ENCODE measurements at places on chromosomes 4 and X. TPM values are rescaled to one million over a fixed set of nuclear protein-coding genes. Genes with fewer than 3 reads are reported as not detected.

The SULT1E1 gene
- not detected for total RNA-seq

The SOX3 gene
- not detected for total RNA-seq

The NAP1L2 gene
- 1.9 TPM for total RNA-seq

The INPP4B gene
- 64.9 TPM for total RNA-seq

The HMGN5 gene
- total RNA-seq = 2.7 TPM

The ZRSR2 gene
- 15.3 TPM for total RNA-seq

The CLCN3 gene
- 31.1 TPM for total RNA-seq

The SCRG1 gene
- not detected for total RNA-seq

The UGT2B17 gene
- total RNA-seq = not detected

The NUDT11 gene
- 4.2 TPM for total RNA-seq

The NDNF gene
- total RNA-seq = 0.34 TPM

The HTRA3 gene
- not detected for total RNA-seq

The F11 gene
- not detected for total RNA-seq

Measured in activated T-cell treated with anti-CD3 and anti-CD28 coated beads, Interleukin-2, amount 50 U/mL, for 72 hours (primary cell).